ENCODE measurements at places on chromosomes 2 and 18.
A peak's percentile ranks its signal among the peaks of the same experiment; 100 is the strongest.

DNA sequence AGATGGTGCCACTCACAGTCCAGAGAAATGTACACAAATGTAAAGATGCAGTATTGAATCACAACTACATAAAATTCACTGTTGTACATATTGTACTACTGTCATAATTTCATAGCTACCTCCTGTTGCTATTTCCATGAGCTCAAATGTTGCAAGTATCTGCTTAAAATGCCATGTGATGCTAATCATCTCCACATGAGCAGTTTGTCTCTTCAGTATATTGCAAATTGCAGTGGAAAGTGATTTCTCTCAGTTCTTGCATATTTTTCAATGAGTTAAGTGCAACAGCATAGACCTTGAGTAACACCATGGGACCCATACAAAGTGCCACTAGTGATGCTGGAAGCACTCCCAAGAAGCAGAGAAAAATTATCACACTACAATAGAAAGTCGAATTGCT, 51.9 kb downstream of the MAIP1 start:
- no peak for DNase-seq

- peak; percentile 1 for DNase-seq
Observed at GRCh38 chr2:30694286-30695055, 112.8 kb downstream of the CAPN13 start.

GRCh38 chr18:62264984-62265383, 60.1 kb upstream of the TNFRSF11A start:
- no peak for DNase-seq

- DNase-seq = no peak
Observed at GRCh38 chr2:46656640-46657039, 177.3 kb downstream of the TMEM247 start.

GRCh38 chr2:224816816-224817215, 100.7 kb upstream of the CCDC195 start:
- DNase-seq = no peak

DNA sequence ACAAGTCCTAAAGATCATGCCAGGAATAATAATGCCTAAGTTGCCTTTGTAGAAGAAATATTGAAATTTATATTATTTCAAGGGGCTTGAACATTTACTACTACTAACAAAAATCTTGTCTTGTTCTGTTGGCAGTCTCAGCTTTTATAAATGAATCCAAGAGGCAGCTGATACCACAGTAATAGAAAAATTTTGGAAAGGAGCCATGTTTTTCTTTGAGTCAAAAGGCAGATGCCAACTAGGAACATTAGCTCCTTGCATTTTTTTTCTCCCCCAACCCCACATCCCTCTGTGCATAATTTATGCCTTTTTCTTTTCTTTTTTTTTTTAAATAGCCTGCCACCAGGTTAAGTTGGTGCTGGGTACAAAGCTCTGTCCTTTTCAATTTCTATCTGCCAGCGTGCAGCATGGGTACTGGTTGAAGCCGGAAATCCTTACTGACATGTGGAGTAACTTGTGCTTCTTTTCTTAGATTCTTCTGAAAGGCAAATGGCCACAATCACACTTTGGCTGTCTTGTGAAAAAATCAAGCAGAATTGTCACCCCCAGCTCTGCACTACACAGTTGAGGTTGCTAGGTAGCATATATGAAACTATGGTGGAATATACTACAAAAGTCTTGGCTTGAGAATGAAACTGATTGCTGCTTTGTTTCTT, 98.8 kb downstream of the RHBDD1 start:
- DNase-seq = no peak

DNA sequence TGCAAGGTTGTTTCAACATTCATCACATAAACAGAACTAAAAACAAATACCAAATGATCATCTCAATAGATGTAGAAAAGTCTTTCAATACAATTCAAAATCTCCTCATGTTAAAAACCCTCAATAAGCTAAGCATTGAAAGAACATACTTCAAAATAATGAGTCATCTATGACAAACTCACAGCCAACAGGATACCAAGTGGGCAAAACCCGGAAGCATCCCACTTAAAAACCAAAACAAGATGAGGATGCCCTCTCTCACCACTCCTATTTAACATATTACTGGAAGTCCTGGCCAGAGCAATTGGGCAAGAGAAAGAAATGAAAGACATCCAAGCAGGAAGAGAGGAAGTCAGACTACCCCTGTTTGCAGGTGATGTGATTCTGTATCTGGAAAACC, 992.2 kb upstream of the PIK3C3 start:
- no peak for DNase-seq

- DNase-seq = no peak
Observed at GRCh38 chr2:23524261-23524706, 139.3 kb downstream of the KLHL29 start.

- no peak for DNase-seq
Observed at GRCh38 chr18:9521770-9522169, 46.5 kb downstream of the RALBP1 start.

DNA sequence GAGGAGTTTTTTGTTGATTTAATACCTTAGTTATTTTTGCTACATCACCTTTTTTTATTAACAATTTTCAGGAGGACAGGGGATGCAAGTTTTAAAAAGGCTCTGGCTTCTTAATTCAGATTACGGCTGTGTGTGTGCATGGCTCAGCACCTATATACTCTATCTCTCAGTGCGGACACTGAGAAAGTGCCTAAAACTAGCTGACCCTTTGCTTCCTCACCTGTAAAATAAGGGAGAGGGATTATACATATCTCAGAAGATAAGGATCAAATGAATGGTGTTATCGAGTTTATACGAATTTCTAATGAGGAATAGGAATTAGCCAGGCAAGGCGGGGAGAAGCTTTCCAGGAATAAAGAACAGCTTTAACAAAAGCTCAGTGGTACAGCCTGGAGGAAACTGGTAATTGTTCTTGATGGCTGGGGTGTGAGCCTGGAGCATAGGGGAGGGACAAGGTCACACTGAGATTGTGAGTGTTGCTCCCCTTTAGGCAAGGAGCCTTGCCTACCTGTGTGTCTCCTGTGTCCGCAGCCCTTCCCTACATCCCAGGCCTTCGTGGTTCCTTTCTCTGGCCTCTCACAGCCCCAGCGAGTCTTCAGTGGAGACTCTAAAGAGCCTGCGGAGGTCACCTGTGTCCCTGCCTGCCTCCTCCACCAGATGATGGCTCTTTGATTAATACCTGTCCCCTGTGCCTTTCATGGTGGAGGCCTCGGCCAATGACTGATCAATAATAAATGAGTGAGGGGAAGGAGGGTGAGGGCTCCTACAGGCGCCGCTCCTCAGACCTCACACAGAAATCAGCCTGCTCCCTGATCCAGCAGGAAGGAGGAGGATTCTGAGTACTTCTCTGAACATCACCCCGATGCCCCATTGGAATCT, 92.7 kb downstream of the DDX1 start:
- no peak for DNase-seq

DNA sequence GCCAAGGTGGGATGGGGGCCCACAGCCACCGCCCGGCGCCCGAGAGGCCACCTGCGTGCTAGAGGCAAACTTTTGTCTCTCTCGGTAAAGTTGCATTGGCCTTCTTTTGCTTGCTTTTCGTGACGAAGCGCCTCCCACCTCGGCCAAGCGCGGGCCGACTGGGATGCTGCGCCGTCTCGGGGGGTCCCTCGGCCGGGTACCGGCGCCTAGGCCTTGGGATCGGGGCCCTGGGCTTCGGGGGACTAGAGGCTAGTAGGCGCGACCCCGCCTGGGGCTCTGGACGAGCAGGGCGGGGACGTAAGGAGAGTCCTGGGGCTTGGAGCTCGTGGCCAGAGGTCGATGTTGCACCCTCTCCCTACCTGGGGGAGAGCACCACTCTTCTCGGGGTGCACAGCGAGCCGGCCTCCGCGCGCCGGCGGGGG, 545 bp downstream of the GLI2 start:
- no peak for DNase-seq

All from liver (tissue), 10 donors.